Bronchus fibroblast of lung (primary cell): ENCODE measurements at places on chromosomes 16 and 17. TPM values are rescaled to one million over a fixed set of nuclear protein-coding genes. Genes with fewer than 3 reads are reported as not detected.

Gene TK1
- 276 and 278 TPM in 2 replicates for total RNA-seq

Gene CDK5R1
- total RNA-seq = 1.6 and 1.8 TPM in 2 replicates

Gene CDH5
- total RNA-seq = not detected in 2 replicates

Gene KRT28
- total RNA-seq = not detected in 2 replicates

Gene AOC2
- 0.34 and 0.74 TPM in 2 replicates for total RNA-seq

Gene GAST
- not detected in 2 replicates for total RNA-seq

Gene SREBF1
- total RNA-seq = 82.7 and 97.3 TPM in 2 replicates

Gene NEUROD2
- not detected in 2 replicates for total RNA-seq

Gene NPIPB2
- total RNA-seq = 1.5 and 2.5 TPM in 2 replicates

Gene DHRS11
- total RNA-seq = 10.8 and 11.1 TPM in 2 replicates

Gene PRSS27
- 0.50 and 0.74 TPM in 2 replicates for total RNA-seq

Gene CES4A
- 0.34 and 0.45 TPM in 2 replicates for total RNA-seq

Gene SCNN1B
- not detected in 2 replicates for total RNA-seq

Gene TSPOAP1
- total RNA-seq = 0.34 and 2.7 TPM in 2 replicates

Gene RAB26
- total RNA-seq = 1.5 and 3.3 TPM in 2 replicates

Gene CSH1
- total RNA-seq = not detected in 2 replicates
